ENCODE measurements at places on chromosomes 4 and X. TPM values are rescaled to one million over a fixed set of nuclear protein-coding genes. Genes with fewer than 3 reads are reported as not detected.

Gene GCNA
- 0.95 TPM for total RNA-seq

Gene IRS4
- total RNA-seq = 13.4 TPM

Gene RBMX2
- total RNA-seq = 22.5 TPM

Gene RHOXF2
- not detected for total RNA-seq

Gene NPY5R
- total RNA-seq = 1.5 TPM

Gene GATA1
- not detected for total RNA-seq

Gene TCP11X2
- 0.32 TPM for total RNA-seq

Gene FABP2
- total RNA-seq = not detected

Gene CNKSR2
- total RNA-seq = 19.8 TPM

Gene CDKL2
- 1.4 TPM for total RNA-seq

Gene IQCM
- total RNA-seq = not detected
